ENCODE measurements at places on chromosomes 3 and 15.

DNA sequence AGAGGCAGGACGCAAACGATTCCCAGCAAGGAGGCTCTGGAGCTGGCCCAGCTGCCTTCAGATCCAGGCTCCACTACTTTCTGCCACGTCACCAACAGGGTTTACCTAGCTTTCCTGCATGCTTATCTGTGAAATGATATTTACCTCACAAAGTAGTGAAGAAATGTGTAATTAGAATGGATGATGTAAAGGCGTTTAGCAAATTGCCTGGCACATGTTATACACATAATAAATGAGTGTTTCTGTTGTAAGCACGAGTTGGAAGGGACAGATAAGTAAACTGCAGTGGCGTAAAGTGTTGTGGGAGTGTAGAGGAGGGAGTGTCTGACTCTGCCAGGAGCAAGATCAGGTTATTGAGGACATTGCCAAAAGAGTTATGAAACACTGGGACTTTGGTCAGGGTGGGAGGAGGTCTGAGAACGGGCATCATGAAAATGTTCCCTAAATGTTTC, 3.5 kb upstream of the CHAC1 start:
- DNase-seq: no peak

DNA sequence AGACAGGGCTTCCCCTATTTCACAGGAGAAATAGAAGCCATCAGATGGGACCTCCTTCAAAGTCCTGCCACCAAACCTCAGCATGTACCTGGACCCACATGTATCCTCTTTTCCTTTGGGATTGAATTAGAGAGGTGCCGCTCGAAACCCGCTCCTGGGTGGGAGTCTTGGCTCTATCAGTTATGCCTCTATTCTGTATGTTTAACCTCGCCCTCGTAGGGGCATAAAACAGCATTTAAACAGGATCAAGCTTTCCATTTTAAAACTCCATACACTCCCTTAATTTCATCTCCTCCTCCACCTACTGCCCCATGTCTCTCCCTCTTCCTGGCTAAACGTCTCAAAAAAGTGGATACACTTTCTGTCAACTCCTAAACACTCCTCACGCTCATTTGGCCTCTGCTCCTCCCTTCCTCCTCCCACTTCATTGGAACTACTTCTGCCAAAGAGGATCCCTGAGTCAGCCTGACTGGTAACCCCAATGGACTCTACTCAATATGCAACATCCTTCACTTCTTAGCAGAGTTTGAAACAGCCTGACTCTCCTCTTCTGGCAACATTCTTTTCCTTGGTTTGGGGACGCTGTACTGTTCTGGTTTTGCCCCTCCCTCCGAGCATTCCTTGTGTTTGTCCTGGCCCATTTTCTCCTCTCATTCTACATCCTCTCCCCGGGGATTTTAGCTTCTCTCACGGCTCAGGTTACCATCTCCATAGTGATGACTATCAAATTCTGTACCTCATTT, 23.0 kb upstream of the MUC20 start:
- no peak for DNase-seq

DNA sequence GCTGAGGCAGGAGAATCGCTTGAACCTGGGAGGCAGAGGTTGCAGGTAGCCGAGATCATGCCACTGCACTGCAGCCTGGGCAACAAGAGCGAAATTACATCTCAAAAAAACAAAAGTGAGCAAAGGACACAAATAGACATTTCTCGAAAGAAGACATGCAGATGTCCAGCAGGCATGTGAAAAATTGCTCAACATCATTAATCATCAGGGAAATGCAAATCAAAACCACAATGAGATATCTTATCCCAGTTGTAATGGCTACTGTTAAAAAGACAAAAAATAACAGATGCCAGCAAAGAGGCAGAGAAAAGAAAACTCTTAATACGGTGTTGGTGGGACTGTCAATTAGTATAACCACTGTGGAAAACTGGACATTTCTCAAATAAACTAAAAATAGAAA, 20.9 kb downstream of the ASB7 start:
- no peak for DNase-seq

DNA sequence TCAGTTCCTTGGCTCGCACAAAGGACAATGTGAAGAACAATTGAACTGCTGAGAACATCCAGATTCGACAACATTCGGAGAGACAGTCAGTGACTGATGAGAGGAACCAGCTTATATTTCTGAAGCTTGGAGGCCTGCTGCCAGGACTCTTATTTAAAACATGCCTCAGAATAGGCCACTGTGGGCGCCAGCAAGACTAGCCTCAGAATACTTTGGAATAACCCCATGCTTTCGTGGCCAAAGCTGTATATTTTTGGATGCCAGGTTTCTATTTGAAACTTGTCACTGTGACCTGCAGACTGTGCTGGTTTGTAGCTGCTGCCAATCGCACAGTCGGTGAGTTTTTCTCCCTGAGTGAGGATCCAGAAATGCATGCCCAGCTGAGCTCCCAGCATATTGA, 129.9 kb upstream of the UBE3A start:
- no peak for DNase-seq

- no peak for DNase-seq
Measured at GRCh38 chr3:107981471-107982111, 109.2 kb downstream of the CD47 start.

DNA sequence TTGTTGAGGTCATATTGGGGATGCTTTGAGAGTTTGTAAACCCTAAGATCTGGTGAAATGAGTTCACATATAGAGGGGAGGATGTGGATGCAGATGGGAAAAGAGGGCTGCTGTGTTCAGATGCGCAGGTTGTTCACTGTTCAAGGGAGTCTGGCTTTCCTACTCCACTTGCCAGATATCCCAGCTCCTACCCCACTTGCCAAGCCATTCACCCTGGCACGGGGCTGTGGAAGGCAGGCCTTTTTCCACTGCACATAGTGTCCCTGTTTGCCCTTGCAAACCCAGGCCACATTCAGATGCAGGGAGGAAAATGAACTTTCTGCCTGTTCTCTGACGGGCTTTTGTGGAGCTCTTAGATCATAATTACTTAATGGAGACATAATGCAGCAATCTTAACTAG, 29.0 kb downstream of the CRABP1 start:
- DNase-seq: no peak

DNA sequence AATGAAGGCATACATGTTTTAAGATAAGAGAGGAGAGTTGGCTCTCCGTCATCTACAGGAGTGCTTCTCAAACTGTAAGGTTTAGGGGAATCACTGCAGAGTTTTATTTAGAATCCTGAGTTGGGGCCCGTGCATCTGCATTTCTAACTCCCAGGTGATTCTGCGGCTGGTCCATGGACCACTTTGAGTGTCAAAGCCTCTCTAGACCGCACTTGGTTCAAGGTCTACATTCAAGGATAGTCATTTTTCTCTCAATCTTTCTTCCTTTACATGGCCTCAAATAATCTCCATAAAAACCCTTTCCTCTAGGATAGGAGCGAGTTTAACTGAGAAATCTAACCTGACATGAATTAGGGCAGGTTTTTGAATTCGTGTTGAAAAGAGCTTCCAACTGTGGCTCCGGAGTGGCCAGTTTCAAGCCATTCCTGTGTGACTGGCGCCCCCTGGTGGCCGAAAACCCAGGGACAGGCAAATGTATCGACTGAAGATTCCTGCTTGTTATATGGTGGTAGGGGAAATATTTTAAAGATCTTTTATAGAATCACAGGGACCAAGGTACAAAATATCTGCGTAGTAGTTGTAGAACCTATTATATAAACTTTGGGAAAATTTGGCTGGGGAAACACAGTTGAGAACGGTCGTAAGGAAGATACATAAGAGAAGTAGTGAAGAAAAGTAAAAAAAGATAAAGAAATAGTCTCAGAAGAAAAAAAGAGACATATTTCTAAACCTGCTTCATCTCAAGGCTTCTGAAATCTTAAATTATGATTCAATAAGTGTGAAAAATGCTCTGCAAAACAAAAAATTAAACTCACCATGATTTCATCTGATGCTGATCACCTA, 11.9 kb downstream of the GABRR3 start:
- DNase-seq: peak; percentile 96

GRCh38 chr15:71288348-71288955, 173.2 kb downstream of the THSD4 start:
- DNase-seq: no peak

DNA sequence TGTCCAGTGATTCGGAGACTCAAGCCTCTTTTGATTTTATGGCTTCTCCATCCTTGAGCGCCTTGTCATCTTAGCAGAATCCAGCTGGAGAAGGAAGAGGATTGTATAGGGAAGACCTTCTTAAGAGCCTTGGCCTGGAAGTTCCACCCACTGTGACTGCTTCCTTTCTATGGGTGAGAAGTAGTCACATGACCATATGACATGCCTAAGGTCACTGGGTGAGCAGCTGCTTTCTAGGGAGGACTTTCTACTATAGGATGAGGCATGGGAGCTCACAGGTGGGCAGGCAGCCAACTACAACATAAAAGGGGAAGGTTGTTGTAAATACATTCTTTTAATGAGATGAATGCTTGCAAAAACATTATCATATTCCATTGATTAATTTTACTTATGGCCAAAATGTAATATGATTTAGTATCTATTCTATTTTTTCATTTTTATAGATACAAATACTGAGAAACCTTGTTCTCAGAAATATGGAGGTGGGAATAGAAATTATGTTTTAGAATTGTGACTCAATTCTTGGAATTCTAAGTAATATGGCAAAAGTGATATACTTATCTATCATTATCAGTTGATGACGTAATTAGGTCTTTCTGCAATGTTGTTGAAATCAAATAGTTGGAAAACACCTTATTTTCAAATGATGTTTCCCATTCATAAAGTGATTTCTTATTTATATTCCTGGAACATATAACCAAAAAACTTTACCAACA, 53.6 kb upstream of the MINAR1 start:
- DNase-seq: no peak

- no peak for DNase-seq
Measured at GRCh38 chr3:160678292-160678842, 1.4 kb downstream of the ARL14 start.

DNA sequence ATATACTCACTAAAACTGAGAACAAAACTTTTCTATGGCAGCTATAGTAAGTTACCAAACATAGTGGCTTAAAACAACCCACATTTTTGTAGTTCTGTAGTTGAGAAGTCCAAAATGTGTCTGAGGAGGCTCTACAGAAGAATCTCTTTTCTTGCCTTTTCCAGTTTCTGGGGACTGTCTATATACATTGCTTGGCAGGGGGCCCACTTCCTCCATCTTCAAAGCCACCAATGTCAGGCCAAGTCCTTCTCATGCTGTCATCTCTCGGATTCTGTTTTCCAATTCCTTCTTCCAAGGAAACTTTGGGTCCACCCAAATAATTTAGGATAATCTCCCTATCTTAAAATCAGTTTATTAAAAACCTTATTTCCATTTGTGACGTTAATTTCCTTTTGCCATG, 92.7 kb downstream of the DLG1 start:
- DNase-seq: no peak

DNA sequence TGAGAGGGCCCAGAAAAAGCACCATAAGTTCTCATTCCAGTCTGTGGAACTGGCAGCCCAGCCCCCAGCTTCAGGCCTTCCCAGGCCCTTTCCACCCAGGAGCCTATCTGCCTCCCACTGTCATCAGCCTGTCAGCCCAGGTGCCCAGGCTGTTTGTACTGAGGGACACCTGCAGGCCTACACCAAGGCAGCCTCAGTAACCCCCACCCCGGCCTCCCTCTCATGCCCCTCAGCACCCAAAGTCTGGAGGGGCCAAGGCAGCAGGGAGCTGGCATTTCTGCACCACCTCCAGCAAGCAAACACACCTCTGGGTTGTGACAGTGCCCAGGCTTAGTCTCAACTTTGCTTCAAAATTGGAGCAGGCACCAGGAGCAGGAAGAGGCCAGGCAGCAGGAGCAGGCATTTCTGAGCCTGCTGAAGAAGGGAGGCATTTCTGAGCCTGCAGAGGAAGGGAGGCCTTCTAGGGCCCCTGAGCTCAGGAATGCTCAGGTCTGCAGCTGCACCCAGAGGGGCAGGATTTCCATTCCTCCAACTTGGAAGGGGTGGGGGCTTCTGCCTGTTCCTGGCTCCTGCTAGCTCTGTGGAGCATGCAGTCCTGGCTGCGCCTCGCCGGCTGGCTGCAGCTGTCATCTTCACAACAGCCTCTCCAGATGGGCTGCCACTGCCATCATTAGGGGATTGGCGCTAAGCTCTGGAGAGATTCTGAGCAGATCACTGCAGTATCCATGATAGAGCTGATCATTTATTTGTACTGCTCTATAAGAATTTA, 396.1 kb downstream of the UNC13C start:
- no peak for DNase-seq
